ENCODE measurements at places on chromosomes 7 and 10.

DNA sequence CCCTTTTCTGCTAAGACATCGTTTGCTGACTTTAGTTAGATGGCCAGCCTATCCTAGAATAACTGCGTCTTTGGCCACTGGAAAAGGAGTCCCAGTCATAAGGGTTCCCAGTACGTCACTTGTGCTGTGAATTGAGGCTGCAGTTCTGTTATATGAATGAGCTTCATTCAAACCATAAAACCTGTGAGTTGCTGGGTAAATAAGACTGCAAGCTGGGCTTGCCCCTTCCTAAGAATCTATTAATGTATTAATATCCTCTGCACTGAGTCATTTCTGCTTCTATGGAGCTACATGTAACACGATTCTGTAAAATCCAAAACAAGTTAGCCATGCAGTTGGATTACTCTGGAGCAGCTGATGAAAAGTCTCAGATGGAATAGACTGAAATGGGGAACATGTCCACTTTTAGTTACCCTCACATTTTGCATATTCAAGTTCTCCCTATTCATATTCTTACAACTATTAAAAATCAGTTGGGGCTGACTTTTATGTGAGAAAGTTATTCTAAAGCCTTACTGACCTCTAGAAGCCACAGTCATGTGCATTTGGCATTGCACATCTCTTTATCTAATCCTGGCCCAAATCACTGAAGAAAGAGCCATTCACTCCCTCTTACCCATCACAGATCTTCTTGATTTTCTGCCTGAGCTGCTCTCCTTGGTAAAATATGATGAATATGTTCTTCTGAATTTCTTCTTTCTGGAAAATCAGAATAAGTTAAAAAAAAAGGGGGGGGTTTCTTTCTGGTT is 41.8 kb upstream of the TMEM213 start:
- no peak for DNase-seq

- DNase-seq: no peak
Measured at GRCh38 chr7:22120391-22121053, 174.8 kb upstream of the CDCA7L start.

GRCh38 chr7:21869785-21870402 is 75.8 kb downstream of the CDCA7L start:
- DNase-seq: no peak

DNA sequence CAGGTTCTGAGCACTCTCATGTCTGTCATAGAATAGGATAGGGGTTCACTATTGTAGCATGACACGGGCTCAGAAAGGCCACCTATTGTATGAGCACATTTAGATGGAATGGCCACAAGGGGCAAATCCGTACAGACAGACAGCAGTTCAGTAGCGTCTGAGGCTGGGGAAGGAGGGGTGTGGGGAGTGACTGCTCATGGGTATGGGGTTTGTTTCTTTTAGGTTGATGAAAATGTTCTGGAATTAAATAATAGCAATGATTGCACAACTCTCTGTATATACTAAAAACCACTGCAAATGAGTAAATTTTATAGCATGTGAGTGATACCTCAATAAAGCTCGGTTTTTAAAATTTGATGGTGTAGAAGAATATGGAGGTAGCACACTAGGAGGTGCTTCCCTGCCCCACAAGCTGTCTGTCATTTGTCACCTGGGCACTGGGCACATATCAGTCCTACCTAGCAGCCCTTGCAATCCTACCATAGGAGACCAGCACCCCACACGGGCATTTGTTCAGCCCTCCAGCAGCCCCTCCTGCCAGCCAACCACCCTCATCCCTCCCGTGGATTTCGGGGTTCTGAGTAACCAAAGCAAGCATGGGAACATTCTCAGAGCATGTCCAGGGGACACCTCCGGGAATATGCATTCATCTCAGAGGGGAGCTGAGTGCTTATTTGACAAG is 35.2 kb downstream of the KCNMA1 start:
- no peak for DNase-seq

GRCh38 chr7:71638108-71638507 is 506.2 kb downstream of the GALNT17 start:
- no peak for DNase-seq

DNA sequence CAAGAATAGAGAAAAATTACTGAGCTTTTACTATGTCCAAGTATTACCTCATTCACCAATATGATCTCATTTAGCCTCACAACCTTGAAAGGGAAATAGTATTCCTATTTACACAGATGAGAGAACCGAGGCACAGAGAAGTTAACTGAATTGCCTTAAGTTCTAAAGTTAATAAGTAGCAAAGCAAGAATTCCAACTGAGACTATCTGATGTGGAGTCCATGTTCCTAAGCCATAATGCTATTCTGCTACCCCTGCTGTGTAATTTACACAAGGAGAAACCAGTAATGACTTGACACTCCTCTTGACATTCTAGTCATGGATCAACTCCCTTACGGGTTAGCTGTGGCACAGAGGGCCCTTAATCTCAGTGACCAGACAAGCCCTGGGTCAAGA is 60.7 kb downstream of the ABCB4 start:
- DNase-seq: no peak

DNA sequence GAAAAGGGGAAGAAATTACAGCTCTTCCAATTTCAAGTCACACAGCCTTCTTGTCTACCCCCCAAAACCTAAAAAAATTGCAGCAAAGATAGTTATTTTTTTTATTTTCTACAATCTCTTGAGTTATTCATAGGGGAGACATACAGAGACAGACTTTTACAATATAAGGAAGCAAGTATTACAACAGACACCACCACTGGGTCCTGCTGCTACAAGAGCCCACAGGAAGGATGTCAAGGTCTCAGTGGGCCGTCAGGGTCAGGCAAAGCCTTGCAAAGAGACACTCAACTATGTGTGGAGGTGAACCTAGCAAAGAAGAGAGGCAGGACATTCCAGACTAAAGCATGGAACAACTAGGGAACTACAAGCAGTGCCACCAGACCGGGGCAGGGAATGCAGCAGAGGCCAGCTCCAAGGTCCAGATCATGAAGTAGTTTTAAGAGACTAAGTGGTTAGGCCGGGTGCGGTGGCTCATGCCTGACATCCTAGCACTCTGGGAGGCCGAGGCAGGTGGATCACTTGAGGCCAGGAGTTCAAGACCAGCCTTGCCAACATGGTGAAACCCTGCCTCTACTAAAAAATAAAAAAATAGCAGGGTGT is 28.2 kb upstream of the ZCCHC24 start:
- no peak for DNase-seq

GRCh38 chr10:8369666-8370065 is 315.2 kb downstream of the GATA3 start:
- DNase-seq: no peak

Measured in posterior cingulate gyrus (tissue), 11 donors.